ENCODE measurements at places on chromosomes 3 and 15. TPM values are rescaled to one million over a fixed set of nuclear protein-coding genes. Genes with fewer than 3 reads are reported as not detected.

- H3K4me3 ChIP-seq, result no peak overlapping the region
- H3K36me3 ChIP-seq, result no peaks in the 10 kb centered on the region
- no peak for DNase-seq
- no peak overlapping the region for H3K27ac ChIP-seq
These were observed 48.9 kb upstream of the TCF12 start for GRCh38 chr15:56869573-56869972.

- no peaks in the 10 kb centered on the region for H3K4me1 ChIP-seq
- no peak for DNase-seq
- H3K4me3 ChIP-seq, result no peak overlapping the region
- no peaks in the 10 kb centered on the region for H3K27me3 ChIP-seq
These were observed 92.1 kb upstream of the BHLHE40 start for GRCh38 chr3:4887177-4887576.

DNA sequence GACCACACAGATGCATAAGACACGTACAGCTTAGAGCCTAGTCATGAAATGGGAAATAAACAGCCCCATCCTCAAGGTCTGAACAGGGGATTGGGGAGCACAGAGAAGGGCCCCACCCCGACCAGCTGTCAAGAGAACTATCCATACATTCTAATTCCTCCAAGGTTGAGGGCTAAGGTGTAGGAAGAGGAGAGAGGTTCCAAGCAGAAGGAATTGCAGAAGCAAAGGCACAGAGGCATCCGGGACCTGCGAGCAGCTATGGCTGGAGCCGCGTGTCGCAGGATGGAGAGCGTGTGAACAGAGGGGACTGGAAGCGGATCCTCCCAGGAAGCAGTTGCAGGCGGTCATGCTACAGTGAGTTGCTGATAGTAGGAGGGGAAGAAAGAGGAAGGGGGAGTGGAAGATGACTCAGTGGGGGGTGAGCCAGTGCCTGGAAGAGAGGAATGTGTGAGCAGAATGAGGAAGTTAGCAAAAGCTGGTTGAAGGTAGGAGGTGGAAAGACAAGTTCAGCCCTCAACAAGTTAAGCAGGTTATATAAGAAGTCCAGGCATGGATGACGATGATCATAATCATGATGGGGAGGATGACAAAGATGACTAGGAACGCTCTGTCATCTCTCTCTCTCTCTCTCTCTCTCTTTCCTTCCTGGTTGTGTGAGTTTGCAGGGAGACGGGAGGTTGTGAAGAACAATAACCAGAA lies 89.7 kb downstream of the LIPC start:
- H3K36me3 ChIP-seq, result no peaks in the 10 kb centered on the region
- no peaks in the 10 kb centered on the region for H3K27me3 ChIP-seq
- no peak overlapping the region for H3K4me3 ChIP-seq
- H3K27ac ChIP-seq, result peak overlapping the region; percentile 33

GRCh38 chr3:55246033-55246432 lies 241.1 kb downstream of the WNT5A start:
- no peaks in the 10 kb centered on the region for H3K27me3 ChIP-seq
- no peak for DNase-seq
- no peak overlapping the region for H3K4me3 ChIP-seq
- no peaks in the 10 kb centered on the region for H3K36me3 ChIP-seq

DNA sequence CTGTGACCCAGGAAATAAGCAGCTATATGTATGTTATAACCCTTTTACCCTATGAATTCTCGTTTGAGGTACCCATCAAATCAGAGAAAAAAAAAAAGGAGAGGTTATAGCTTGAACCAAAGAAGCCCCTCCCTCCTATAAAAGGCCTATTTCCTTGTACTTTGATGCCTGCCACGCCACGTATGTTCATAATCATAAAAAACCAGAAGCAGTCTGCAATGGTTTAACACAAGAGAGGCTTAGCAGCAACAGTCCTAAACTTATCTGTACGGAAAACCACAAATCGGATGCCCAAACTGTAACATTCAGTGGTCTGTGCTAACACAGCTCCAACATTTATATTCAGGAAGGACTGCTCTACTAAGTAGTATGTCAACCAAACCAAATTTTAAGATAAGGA lies 21.2 kb downstream of the CCR8 start:
- H3K4me1 ChIP-seq, result no peaks in the 10 kb centered on the region
- H3K36me3 ChIP-seq, result no peaks in the 10 kb centered on the region
- H3K27me3 ChIP-seq, result no peaks in the 10 kb centered on the region
- H3K4me3 ChIP-seq, result no peak overlapping the region

- no peak overlapping the region for H3K27ac ChIP-seq
- DNase-seq, result no peak
- H3K27me3 ChIP-seq, result no peaks in the 10 kb centered on the region
- H3K36me3 ChIP-seq, result no peaks in the 10 kb centered on the region
- H3K4me1 ChIP-seq, result no peaks in the 10 kb centered on the region
- H3K4me3 ChIP-seq, result no peak overlapping the region
These were observed 530.8 kb upstream of the BCHE start for GRCh38 chr3:166367947-166368533.

DNA sequence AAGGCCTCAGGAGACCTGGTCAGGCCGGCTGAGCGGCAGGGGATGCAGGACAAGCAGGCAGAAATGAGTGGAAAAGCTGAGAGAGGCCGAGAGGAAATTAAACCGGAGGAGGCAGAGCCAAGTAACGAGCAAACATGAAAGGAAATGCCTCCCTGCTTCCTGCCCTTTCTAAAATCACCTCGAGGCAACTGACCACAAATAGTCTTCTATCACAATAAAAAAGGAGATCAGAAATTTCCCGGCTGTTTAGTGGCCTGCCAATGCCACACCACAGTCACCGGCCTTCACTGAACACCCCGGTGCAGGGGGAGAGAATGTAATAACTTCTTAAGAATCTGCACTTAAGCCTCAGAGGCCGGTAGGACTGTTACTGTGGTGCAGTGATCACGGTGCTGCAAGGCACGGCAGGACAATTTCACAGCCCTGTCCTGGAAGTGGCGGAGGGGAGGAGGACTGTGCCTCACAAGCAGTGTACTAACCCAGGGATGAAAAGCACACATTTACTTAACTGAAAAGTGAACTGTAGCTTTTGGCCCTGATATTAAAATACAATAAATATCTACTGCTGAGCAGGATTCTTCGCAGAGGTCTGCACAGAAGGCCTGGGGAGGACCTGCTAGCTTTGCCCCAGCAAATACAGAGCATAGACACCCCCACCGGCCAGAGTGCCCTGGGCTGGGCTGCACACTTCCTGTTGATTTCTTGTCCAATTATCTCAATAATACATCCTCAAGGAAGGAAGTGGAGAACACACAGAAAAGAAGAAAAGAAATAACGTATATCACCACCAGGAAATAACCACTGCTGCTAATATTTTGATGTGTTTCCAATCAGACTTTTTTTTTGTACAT lies 183.5 kb upstream of the NSMCE3 start:
- no peaks in the 10 kb centered on the region for H3K4me1 ChIP-seq
- H3K4me3 ChIP-seq, result no peak overlapping the region
- H3K27me3 ChIP-seq, result no peaks in the 10 kb centered on the region
- H3K36me3 ChIP-seq, result no peaks in the 10 kb centered on the region
- DNase-seq, result no peak
- no peak overlapping the region for H3K27ac ChIP-seq

DNA sequence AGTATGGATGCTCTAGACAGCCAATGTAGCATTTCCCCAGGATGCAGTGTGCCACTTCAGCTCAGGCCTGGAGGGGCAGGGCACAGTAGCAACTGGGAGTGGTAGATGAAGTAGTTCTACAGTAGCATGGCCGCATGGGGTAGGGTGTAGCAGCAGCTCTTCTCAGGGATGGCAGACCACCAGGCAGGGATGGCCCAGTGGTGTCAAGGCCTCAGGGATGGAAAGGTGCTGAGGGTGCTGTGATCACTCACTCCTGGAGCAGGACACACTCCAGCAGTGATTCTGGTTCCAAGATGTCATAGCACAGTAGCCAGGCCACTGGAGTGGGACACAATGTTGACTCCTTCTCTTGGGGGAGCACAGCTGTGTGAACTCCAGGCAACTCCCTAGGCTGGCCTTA lies 210.9 kb upstream of the LYSMD4 start:
- no peaks in the 10 kb centered on the region for H3K36me3 ChIP-seq
- no peak for DNase-seq
- no peak overlapping the region for H3K4me3 ChIP-seq
- H3K27me3 ChIP-seq, result no peaks in the 10 kb centered on the region

GRCh38 chr3:138875096-138875753 lies 40.5 kb upstream of the PIK3CB start:
- H3K36me3 ChIP-seq, result no peaks in the 10 kb centered on the region
- H3K27me3 ChIP-seq, result no peaks in the 10 kb centered on the region
- H3K4me1 ChIP-seq, result no peaks in the 10 kb centered on the region
- H3K27ac ChIP-seq, result no peak overlapping the region
- H3K4me3 ChIP-seq, result no peak overlapping the region

- H3K4me3 ChIP-seq, result no peak overlapping the region
- no peaks in the 10 kb centered on the region for H3K4me1 ChIP-seq
- no peaks in the 10 kb centered on the region for H3K36me3 ChIP-seq
- DNase-seq, result peak; percentile 82
- H3K27me3 ChIP-seq, result no peaks in the 10 kb centered on the region
- H3K27ac ChIP-seq, result peak overlapping the region; percentile 82
These were observed 21.0 kb downstream of the LSM3 start for GRCh38 chr3:14199641-14200040.

DNA sequence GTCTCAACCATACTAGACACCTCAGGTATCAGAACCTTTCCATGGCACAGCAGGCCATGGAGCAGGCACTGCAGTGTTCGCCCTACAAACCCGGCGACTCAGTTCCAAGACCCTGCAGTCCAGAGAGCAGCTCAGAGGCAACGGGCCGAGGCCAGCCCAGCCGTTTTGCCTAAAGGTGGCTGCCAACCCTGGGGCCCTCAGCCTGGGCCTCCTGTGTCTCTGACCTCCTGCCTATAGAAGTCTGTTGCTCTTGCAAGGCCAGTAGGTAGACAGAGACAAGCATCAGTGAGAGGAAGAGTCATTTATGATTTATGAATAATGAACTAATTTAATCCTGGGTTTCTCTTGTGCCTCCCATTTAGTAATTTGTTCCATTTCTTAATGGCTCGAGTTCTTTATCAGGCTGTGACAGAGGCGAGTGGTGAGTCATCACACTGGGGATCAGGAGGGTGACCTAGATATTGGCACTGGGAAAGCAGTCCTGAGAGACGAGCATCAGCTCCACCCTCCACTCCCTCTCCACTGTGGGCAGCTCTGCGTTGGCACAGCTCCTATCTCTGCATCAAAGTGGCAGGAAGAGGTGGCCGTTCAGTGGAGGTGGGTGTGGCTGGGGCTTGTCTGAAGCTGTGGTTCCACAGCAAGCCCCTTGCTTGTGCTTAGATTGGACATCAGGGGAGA lies 79.8 kb downstream of the ABHD5 start:
- no peak overlapping the region for H3K4me3 ChIP-seq
- no peaks in the 10 kb centered on the region for H3K4me1 ChIP-seq
- H3K27me3 ChIP-seq, result no peaks in the 10 kb centered on the region
- H3K27ac ChIP-seq, result peak overlapping the region; percentile 77
- DNase-seq, result no peak
- H3K36me3 ChIP-seq, result no peaks in the 10 kb centered on the region

GRCh38 chr3:133914839-133915600 lies 19.3 kb upstream of the RAB6B start:
- H3K36me3 ChIP-seq, result no peaks in the 10 kb centered on the region
- H3K27me3 ChIP-seq, result no peaks in the 10 kb centered on the region
- no peaks in the 10 kb centered on the region for H3K4me1 ChIP-seq
- DNase-seq, result no peak
- no peak overlapping the region for H3K4me3 ChIP-seq
- H3K27ac ChIP-seq, result no peak overlapping the region

GRCh38 chr3:172776049-172776717 lies 25.7 kb downstream of the ECT2 start:
- H3K27me3 ChIP-seq, result no peaks in the 10 kb centered on the region
- H3K27ac ChIP-seq, result no peak overlapping the region
- no peaks in the 10 kb centered on the region for H3K36me3 ChIP-seq
- H3K4me3 ChIP-seq, result no peak overlapping the region
- no peaks in the 10 kb centered on the region for H3K4me1 ChIP-seq

- no peaks in the 10 kb centered on the region for H3K36me3 ChIP-seq
- H3K4me3 ChIP-seq, result no peak overlapping the region
- H3K27me3 ChIP-seq, result no peaks in the 10 kb centered on the region
- no peak for DNase-seq
- no peaks in the 10 kb centered on the region for H3K4me1 ChIP-seq
- no peak overlapping the region for H3K27ac ChIP-seq
These were observed 586.1 kb upstream of the TBL1XR1 start for GRCh38 chr3:177783338-177783737.

Gene HRG
- not detected for total RNA-seq
